T-cell (primary cell): ENCODE measurements at places on chromosomes 1 and 21.
A peak's percentile ranks its signal among the peaks of the same experiment; 100 is the strongest.

DNA sequence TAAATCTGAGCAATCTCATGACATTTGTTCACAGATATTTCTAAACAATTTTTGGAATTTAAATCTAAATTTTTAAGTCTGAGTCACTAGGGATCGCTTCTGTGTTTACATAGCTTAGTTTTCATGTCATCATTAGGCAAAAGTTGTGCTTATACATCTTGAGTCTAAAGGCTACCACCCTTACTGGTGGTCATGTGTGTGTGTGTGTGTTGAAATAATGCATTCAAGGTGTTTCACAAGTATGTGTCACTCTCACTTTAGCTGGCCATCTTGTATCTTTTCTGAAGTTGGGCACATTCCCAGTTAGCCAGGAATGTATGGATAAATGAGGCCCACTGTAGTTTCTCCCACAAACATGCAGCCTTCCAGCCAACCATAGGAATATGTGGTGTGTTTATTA, 1162.5 kb upstream of the PRMT6 start:
- no peak for DNase-seq

GRCh38 chr1:221760911-221761310, 19.0 kb upstream of the DUSP10 start:
- DNase-seq: no peak

DNA sequence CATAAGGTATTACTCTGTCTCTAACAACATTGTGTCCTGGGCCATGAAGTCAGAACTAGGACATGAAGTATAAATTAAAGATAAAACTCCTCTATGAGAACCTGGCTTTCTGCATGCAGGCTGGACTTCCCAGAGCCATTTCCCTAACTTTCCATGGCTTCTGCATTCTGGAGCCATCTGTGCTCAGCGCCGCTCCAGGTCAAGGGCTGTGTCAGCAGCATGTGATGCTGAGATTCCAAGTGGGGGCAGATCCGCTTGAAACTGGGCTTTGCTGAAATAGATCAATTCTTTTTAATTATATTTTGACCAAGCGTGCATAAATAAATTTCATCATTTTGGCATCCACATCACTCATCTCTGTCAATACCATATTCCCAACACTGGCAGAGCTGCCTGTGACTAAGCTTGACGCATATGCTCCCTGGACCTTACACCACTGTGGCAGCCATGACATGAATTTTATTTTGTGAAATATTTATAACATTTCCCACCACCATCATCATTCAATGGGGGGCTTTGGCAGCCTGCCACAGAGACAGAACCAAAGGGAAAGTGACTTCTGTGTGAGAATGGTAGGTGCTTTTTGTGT, 110.4 kb upstream of the KCNK1 start:
- no peak for DNase-seq

GRCh38 chr1:42484382-42484781, 21.3 kb downstream of the CCDC30 start:
- DNase-seq: no peak

DNA sequence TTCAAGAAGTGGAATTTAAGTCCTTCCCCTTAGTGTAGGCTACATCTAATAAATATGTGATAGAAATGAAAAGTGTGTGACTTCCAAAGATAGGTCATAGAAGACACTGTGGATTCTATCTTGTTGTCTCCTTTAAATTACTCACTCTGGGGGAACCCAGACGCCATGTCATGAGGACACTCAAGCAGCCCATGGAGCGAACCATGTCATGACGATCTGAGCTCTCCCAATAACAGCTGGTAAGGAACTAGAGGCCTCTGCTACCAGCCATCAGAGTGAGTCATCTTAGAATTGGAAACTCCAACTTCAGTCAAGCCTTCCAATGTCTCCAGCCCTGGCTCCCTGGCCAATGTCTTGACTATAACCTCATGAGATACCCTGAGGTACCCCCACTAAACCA, 6.3 kb downstream of the COA7 start:
- DNase-seq: no peak

GRCh38 chr1:109792056-109792831, 28.5 kb upstream of the EPS8L3 start:
- DNase-seq: no peak

DNA sequence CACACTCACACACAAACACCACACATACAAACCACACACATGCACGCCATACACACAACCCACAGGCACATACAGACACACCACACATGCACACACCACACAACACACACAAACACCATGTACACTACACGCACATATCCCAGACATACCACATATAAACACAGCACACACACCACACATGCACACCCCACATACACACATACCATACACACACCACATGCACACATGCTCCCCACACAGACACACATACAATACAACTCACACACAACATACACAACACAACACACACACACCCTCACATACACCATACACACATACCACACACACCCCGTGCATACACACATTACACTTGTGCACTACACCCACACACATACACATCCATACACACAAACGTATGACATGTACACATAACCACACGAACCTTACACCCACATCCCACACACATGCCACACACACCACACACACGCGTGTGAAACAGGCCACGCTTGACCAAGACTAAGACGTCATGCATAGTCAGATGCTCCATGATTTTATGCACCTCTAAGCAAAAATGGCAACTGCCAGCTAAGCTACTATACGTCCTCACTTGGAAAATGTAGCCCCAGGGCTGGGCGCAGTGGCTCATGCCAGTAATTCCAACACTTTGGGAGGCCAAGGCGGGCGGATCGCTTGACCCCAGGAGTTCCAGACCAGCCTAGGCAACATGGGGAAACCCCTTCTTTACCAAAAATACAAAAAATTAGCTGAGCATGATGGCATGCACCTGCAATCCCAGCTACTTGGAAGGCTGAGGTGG, 77.4 kb upstream of the TMPRSS2 start:
- no peak for DNase-seq

DNA sequence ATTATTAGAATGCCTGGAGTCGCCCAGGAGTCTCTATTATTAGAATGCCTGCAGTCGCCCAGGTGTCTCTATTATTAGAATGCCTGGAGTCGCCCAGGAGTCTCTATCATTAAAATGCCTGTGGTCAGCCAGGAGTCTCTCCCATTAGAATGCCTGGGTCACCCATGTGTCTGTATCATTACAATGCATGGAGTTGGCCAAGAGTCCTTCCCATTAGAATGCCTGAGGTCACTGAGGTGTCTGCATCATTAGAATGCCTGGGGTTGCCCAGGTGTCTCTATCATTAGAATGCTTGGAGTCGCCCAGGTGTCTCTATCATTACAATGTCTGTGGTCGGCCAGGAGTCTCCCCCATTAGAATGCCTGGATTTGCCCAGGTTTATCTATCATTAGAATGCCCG, 66.9 kb downstream of the RNF187 start:
- DNase-seq: no peak

DNA sequence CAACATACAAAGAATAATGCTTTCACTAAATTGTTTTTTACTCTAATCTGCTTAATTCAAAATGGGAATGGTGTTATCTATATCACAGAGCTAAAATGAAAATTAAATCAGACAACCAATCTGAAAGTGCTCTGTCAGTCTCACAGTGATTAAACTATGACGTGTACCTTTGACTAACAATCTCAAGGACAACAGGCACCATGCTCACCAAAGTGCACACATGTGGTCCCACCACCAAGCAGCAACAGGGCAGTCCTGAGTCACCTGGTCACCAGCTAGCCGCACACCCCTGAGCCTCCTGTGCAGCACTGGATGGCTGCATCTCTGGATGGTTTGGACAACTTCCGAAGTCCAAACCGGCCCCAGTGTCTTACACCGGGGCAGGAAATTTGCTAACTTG, 54.5 kb upstream of the NADK start:
- no peak for DNase-seq

DNA sequence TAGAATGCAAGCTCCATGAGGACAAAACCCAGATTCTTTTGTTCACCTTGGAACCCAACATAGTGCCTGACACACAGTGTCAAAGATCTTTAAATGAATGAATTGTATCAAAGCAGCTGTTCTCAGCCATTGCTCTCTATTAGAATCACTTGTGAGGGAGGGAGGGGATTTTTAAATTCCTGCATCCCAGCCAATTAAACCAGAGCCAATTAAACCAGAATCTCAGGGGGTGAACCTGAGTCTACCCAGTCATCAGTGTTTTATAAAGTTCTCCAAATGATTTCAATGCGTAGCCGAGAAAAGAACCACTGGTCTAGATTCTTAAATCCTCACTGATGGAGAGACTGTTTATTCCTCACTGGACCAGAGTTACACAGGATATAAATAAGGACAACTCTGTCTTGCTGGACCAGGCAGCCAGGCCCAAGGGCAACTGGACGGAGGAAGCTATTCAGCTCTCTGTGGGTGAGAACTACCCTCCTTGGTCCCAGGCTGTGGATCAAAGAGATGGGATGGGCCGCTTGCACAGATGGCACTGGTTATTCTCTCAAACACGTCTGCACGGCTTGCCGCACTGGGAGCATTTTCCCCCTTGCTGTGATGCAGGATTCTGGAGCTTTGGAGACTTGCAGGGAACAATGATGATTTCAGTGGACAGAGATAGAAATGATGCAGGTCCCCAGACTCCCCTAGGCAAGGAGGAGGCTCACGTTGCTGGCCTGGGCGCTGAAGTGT, 20.0 kb upstream of the CDCA8 start:
- no peak for DNase-seq

DNA sequence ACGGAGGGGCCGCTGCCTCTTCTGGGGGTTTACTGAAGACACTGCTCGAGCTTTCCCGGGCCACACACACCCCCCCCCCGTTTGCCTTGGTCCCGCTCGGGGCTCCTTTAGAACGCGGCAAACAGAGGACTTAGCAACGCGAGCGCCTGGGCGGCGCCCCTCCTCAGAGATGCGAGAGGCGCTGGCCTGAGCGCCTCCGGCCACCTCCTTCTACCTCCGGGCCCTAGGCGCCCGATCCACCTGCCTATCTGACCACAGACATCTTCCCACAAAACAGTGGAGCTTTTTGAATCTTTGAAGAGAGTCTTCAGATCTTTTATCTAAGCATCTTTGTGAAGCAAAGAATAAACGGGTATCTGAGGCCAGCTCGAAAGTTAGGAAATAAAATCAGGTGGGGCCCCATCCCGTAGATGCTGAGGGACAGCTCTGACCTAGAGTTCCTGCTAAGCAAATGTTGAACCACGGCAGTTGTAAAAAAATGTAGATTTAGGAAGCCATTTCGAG, 436 bp upstream of the TTLL7 start:
- peak; percentile 6 for DNase-seq

GRCh38 chr21:33950431-33951079, 35.0 kb upstream of the ATP5PO start:
- DNase-seq: no peak

GRCh38 chr1:163774978-163775620, 453.3 kb downstream of the NUF2 start:
- no peak for DNase-seq

- DNase-seq: no peak
Measured at GRCh38 chr1:38941527-38942019, at the start of gene RHBDL2. Gene RHBDL2, minus strand, starts transcription at chr1:38941830. Its CDS starts 22,618 bp downstream, at chr1:38919212.

DNA sequence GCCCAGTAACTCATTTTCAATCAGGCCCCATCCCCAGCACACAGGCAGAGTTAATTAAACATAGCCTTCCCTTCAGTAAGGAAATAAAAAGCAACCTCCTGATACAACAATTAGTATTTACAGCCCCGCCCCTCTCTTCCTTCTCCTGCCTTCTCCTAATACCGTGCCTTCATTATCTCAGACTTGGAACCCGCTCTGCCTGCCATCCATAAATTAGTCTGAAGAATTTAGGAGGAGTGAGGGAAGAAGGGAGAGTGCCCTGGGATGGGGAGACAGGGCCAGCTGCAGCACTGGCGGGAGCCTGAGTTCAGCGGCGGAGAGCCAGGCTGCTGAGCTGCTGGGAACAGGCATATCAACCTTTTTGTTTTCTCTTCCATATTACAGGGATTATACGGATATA, 172.8 kb downstream of the ACTL8 start:
- no peak for DNase-seq

DNA sequence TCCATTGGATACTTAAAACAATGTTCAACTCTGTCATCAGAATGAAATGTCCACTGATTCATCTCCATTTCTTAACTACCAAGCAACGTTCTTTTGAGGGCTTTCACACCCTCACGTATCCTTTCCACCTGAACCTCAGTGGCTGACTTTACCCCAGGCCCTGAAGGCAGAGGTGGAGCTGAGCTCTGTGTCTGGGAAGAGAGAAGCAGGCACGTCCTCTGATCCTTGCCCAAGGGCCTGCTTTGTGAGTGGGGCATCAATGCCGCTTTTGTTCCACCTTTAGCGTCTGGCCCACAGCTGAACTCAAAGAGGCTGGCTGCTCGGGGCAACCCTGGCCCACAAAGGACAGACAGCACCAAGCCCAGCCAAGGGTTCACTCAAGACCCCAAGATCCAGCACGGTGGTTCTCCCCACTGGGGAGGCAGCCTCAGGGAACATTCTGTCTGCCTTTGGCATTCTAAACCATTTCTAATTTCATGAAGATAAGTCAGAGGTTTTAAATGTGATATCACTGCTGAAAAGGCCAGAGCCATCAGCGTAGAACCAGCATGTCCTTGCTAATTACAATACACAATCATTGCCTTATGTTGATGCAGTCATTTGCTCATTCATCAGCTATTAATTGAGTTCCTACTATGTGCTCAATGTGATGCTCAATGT, 126.0 kb upstream of the UBE2U start:
- no peak for DNase-seq

DNA sequence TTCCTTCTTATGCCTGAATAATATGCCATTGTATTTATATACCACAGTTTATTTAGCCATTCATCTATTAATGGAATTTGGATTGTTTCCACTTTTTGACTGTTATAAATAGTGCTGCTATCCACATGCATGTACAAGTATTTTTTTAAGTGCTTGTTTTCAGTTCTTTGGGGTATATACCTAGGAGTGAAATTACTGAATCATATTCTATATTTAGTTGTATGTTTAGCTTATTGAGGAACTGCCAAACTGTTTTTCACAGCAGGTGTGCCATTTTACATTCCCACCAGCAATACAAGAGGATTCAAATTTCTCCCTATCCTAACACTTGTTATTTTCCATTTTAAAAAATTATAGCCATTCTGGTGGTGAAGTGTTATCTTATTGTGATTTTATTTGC, 7.6 kb upstream of the HJV start:
- no peak for DNase-seq

- no peak for DNase-seq
Measured at GRCh38 chr1:160615660-160616059, 31.2 kb downstream of the SLAMF1 start.

- peak; percentile 58 for DNase-seq
Measured at GRCh38 chr1:110872745-110873720, at the start of gene CD53. Gene CD53, plus strand, starts transcription at chr1:110873148. Its CDS starts 18,261 bp downstream, at chr1:110891409.

DNA sequence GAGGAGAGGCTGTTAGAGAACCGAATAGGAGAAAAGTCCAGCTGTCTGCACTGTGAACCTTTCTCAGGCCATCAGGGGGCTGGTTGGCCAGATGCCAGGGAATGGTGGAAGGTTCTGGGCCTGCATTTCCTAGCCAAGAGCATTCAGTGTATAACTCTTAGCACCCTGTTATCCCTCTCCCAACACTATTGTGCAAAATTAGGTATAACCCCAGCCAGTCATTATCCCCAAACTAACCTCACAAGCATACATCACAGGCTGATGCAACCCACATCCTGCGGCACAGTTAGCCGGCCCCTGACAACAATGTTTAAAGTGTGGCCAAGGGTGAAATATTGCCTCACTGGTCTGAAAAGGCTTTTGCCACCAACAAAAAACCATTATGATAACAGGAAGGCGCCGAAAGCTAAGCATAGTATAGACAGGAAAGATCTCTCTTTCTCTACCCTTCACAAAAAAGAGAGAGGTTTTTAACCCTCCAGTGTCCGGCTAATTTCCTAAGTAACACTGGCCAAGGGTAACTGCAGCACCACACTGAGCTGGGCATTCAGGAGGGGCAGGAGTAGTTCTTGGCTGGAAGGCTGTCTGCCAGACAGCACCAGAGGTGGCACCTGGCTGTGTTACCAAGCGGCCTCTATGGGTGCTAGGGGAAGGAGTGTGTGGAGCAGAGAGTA, 77.3 kb upstream of the BCAR3 start:
- DNase-seq: peak; percentile 24
